ENCODE measurements at places on chromosomes 7 and 10.

- ATAC-seq, result no peak
Observed at GRCh38 chr10:44404741-44405437, 20.0 kb upstream of the CXCL12 start.

DNA sequence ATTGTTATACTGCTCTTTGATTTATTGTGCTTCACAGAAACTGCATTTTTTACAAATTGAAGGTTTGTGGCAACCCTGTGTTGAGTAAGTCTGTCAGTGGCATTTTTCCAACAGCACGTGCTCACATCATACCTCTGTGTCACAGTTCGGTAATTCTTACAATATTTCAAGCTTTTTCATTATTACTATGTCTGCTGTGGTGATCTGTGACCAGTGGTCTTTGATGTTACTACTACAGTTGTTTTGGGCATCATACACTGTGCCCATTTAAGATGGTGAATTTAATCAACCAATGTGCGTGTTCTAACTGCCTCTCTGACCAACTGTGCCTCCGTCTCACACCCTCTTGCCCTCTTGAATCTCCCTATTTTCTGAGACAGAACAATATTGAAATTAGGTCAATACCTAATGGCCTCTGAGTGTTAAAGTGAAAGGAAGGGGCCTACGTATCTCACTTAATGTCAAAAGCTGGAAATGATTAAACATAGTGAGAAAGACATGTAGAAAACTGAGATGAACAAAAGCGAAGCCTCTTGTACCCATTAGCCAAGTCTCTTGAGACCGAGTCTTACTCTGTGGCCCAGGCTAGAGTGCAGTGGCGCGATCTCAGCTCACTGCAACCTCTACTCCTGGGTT lies 20.2 kb upstream of the ASL start:
- peak; percentile 42 for ATAC-seq

DNA sequence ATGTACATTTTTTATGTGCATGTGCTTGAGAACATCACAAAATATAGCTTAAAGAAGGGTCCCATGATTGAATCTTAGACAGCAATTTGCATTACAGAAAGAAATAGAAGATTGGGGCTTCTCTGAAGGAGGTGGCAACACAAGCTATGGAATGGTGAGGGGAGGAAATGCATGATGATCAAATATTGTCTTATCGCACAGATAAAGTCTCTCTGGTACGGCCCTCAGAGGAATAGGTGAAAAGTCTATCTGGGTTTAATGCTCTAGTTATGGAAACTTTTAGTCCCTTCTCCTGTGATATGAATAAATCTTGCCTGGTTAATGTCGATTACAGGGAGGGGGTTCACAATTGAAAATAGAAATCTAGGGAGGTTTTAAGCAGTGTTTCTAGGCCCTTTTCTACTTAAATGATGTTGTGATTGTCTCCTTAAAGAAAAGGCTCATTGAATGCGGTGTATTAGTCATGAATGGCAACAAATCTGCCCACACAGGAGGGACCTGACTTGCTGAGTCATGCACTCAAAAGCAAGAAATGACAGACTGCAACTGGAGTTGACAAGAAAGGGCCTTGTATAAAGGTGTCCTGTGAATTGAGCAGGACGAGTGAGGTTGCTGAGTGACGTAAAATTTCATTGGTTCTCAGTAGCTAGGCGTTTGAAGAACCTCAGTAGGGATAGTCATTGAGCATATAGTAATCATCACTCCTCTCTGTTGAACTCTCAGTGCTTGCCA lies 133.4 kb upstream of the CSTF2T start:
- ATAC-seq, result peak; percentile 98

DNA sequence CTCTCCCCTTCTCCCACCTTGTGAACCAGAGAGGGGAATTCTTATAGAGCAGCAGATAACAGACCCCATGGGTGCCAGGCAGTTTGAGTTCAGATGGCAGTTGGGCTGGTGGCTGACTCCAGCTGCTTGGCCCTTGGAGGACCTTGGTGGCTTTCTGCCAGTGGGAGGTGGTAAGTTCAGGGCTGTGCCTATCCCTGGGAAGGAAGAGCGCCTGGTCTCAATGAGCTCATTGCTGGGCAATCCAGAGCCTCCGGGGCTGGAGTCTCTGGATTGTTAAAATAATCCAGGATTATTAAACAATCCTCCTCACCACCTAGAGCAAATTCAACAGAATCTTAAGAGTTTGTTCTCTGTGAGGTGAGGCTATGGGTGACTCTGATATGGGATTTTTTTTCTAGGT lies 105.2 kb downstream of the FANK1 start:
- ATAC-seq, result no peak

DNA sequence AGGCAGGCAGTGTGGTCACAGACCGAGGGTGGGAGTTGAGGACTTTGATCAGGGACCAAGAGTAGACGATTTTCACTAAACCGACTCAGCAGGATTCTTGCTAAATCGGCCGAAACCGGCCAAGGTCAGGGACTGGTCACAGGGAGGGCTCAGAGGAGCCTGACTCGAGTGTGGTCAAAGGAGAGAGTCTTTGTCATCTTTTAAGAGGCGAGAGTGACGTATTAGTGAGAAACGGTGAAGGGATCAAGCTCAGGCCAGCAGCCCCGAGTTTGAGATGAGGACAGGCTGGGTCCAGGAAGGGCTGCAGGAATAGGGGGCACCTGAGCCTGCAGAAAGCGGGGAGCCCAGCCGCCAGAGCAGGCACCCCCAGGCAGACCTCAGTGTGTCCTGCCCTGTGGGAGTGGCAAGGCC lies 41.6 kb upstream of the FAM20C start:
- no peak for ATAC-seq

GRCh38 chr10:100730725-100731406 lies 14.5 kb upstream of the PAX2 start:
- peak; percentile 78 for ATAC-seq

DNA sequence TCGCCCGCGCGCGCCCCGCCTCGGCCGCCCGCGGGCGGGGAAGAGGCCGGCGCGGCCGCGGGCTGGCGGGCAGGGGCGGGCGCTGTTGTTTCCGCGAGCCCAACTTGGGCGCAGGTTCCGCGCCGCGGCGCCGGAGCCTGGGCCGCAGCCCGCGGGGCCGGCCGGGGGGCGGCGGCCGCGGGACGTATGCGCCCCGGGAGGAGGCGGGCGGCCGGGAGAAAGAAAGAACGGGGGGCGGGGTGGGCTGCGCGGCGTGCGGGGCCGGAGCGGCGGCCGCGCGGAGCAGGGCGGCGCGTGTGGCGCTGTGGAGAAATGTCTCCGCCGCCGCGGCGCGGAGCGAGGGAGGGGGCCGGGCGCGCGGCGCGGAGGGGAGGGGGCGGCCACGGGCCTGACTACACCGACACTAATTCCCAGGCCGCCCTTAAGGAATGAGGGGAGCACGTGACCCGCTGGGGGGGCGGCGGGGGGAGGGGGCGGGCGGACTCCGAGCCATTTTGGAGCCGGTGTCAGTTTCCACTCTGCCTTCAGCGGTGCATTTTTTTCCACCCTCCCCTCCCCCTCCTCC lies at the start of gene BMI1:
BMI1 (plus strand) TSS at position 509 of the 565 bp plus-strand sequence. CDS start 5,351 bp downstream, outside the sequence.
- peak; percentile 32 for ATAC-seq

DNA sequence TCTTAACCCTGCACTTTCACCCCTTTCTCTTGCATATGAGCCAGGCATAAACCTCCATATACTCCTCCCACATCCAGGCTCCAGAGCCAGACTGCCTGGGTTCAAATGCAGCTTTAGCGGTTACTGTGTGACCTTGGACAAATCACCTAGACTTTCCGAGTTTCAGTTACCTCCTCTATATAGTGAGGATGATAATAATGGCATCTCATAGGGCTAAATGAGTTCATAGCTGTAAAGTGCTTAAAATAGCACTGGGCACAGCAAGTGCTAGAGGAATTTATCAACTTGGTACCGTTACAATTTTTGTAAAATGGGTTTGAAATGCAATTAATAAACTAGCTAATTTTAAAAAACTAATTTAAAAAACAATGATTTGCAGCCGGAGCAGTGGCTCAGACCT lies 53.4 kb upstream of the DGKI start:
- no peak for ATAC-seq

GRCh38 chr7:37311355-37311754 lies 137.3 kb downstream of the ELMO1 start:
- ATAC-seq, result peak; percentile 90

Measured in activated T-helper 17 cell treated with anti-CD3 and anti-CD28 coated beads, Interleukin-2, amount 50 U/mL, for 72 hours (primary cell).